ENCODE measurements at places on chromosomes 5 and 9.

DNA sequence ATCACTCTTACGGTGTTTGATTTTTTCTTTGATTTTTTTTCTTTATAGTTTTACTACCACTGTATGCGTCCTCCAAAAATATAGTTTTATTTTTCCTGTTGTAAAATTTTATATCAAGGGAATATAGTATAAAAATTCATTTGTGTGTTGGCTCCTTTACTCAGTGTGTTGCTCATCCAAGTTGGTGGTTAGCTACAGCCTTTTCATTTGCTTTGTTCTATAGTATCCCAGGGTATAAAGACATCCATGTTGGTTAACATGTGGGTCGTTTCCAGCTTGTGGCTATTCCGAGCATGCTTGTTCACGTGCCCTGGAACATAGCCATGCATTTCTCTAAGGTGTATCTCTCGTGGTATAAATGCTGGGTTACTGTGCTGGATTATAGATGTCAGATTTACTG is 54.8 kb upstream of the DAB2 start:
- DNase-seq, result no peak

GRCh38 chr9:103661663-103662062 is 432.4 kb upstream of the SMC2 start:
- DNase-seq, result no peak

- DNase-seq, result no peak
Observed at GRCh38 chr5:125679522-125679921, 743.7 kb upstream of the GRAMD2B start.

DNA sequence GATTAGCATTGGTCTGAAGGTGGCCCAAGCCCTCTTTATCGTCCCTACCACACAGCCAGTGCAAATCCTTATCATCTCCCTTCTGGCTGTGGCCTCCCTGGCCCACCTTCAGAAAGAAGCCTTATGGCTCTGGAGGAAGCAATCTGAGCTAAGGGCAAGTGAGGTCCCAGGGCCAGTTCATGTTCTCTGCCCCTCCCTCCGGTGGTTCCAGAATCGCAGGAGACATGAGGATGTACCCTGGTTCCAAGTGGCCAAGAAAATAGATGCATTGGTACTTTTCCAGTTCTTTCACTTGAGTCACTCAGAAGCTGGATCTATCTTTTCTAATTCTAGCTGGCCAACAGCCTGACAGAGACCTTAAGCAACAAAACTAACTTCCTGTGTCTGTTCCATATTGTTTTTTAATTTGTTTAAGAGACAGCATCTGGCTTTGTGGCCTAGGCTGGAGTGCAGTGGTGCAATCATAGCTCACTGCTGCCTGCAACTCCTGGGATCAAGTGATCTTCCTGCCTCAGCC is 60.7 kb downstream of the LHFPL2 start:
- no peak for DNase-seq

- no peak for DNase-seq
Observed at GRCh38 chr5:42880496-42881150, 68.9 kb upstream of the SELENOP start.

GRCh38 chr5:147601652-147602051 is 91.8 kb upstream of the DPYSL3 start:
- DNase-seq, result no peak

GRCh38 chr9:109250311-109250741 is 70.5 kb downstream of the EPB41L4B start:
- no peak for DNase-seq

All from CD4-positive, CD25-positive, alpha-beta regulatory T cell (primary cell).